Upper lobe of right lung (tissue), 1 donor: ENCODE measurements at places on chromosomes 1 and 21. TPM values are rescaled to one million over a fixed set of nuclear protein-coding genes. Genes with fewer than 3 reads are reported as not detected.

- no peak for DNase-seq
Observed at GRCh38 chr1:29279406-29279805, 43.1 kb downstream of the PTPRU start.

- DNase-seq = no peak
Observed at GRCh38 chr1:14404862-14405301, 193.6 kb upstream of the KAZN start.

The CHODL gene
- total RNA-seq = 0.26 TPM

The CR1L gene
- not detected for total RNA-seq

GRCh38 chr1:41917835-41918449, 780 bp downstream of the HIVEP3 start:
- DNase-seq = peak; percentile 76

The LCK gene
- 8.3 TPM for total RNA-seq

DNA sequence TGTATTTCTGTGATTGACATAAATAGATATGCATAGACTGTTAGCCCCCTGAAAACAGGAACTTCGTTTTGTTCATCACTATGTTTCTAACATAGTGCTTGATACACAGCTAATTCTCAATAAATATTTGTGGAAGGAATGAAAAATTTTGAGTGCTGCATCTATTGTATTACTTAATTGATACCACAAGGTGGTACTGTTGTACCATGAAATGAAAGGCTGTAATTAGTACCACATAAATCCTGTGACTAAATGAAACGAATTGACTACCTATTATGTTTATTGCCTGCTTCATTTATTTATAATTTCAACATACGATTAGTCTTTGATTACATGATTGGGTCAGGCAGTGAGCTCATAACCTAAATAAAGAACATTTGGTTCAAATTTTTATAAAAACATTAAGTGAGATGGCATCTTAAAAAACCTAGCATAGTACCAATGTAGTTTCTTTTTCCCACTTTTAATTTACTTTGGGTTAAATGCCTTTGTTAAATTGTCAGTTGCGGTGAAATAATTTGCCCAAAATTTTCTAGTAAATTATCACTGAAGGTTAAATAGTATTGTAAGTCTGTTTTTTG, 15.0 kb upstream of the TGFB2 start:
- no peak for DNase-seq

GRCh38 chr21:34941162-34941561, 107.9 kb downstream of the RUNX1 start:
- DNase-seq = no peak

The OR2L3 gene
- not detected for total RNA-seq

DNA sequence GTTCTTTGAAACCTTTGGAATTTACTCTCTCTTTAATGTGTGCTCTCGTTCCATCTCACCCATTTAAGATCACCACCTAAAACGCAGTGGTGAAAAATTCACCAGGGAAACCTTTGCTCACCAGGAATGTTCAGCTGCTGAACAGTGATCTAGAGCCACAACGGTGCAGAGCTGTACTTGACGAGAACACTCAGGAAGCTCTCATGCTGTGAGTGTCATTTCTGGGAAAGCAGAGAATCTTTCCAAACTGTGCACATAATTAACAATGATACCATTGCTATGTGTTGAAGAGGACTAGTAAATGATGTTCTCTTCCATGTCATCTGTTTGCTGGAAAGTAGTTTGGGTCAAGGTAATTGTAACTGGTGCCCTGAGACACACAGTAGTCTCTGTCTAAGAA, 117.1 kb downstream of the ZZZ3 start:
- no peak for DNase-seq

- no peak for DNase-seq
Observed at GRCh38 chr1:209873067-209873799, 45.5 kb downstream of the UTP25 start.

The P3H1 gene
- total RNA-seq = 22.3 TPM

DNA sequence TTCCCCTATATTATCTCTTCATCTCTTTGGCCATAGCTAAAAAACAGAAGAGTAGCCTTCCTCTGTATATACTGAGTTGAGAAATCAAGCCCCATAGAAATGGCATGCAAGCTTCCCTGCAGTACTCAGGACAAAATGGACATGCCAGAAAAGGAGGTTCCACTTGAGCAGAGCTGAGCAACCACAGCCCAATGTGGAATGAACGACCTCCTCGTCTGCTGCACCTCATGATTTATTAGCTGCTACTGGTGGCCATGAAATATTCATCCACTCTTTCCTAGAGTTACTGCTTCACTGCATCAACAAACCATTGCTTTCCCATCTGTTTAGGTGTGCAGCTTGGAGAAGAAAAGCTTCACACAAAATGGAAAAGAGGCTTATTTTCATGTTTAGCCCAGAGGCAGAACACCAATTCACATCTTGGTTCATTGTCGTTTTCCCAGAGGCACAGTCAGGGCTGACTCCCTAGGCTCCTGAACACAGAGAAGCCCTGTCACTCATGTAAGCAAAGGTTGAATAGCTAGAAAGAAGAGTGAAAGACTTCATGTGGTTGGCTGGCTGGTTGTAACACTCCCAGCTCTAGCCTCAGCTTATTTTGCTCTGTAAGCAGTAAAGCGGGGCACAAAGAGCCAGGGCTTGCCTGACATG, 148.0 kb downstream of the TSEN15 start:
- DNase-seq = no peak

DNA sequence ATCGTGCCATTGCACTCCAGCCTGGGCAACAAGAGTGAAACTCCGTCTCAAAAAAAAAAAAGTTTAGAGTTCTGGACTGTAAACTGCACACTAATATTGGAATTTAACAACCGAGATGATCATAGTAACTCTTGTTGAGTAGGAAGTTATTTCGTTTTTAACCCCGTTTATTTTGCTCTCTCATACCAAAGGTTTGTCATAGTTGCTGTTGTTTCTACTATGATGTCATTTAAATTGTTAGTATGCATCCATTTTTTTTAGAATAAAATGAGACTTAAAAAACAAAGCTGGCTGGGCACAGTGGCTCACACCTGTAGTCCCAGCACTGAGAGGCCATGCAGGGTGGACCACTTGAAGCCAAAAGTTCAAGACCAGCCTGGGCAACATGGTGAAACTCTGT, 49.3 kb downstream of the DOP1B start:
- no peak for DNase-seq

The KIAA1614 gene
- 5.5 TPM for total RNA-seq

- peak; percentile 65 for DNase-seq
Observed at GRCh38 chr1:32892368-32893197, 6.3 kb downstream of the HPCA start.

The PTPRC gene
- 127 TPM for total RNA-seq

The RALGPS2 gene
- 5.3 TPM for total RNA-seq

- no peak for DNase-seq
Observed at GRCh38 chr1:15882665-15883064, 35.2 kb downstream of the SPEN start.

DNA sequence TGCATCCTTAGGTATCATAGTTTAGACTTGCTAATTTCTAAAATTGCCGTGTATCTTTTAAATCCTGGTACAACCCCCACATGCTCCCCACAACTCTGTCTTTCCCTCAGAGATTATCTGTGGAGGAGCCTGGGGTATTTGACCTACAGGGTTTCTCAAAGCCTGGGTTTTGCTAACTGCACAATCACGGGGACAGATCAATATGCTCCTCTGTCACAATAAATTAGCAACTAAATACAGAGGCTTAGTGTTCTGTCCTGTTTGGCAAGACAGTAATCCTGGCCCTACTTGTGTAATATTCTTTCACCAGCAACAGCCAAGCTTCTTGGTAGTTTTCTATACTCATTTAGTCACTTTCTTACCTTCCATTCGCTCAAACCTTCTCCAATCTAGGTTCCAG, 8.5 kb downstream of the ECHDC2 start:
- DNase-seq = no peak

GRCh38 chr1:25484096-25484495, 53.4 kb downstream of the MACO1 start:
- DNase-seq = peak; percentile 67

The IER5 gene
- 32.0 TPM for total RNA-seq

- no peak for DNase-seq
Observed at GRCh38 chr1:21278860-21279845, 11.1 kb downstream of the ECE1 start.

DNA sequence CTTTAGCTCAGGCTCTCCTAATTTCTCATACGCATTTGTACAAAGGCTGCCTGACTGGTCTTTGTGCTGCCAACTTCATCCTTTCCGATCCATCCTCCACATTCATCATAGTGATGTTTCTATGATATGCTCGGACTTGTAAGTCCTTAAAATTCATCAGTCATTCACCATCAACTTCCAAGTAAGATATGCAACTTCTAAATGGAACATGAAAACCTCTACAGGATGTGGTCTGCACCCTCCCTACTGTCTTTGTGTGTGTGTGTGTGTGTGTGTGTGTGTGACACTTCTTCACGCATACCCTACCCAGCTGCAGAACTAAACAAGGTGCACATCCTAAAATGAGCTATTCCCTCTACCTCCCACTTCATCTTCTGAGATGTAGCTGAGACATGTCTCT, 397.9 kb upstream of the NR5A2 start:
- no peak for DNase-seq

The KCND3 gene
- 6.3 TPM for total RNA-seq

The CATSPERE gene
- total RNA-seq = 1.1 TPM

GRCh38 chr1:228162286-228163006, 3.2 kb upstream of the IBA57 start:
- peak; percentile 73 for DNase-seq

The NUP210L gene
- total RNA-seq = 2.1 TPM

The TRIM67 gene
- not detected for total RNA-seq

- no peak for DNase-seq
Observed at GRCh38 chr21:33089395-33090119, 19.6 kb downstream of the OLIG1 start.

- peak; percentile 81 for DNase-seq
Observed at GRCh38 chr1:201466492-201466891, 2.5 kb downstream of the PHLDA3 start.

The FAAH gene
- 30.9 TPM for total RNA-seq

GRCh38 chr21:41222247-41223068, 54.5 kb downstream of the BACE2 start:
- no peak for DNase-seq

The SPRR2G gene
- not detected for total RNA-seq

- no peak for DNase-seq
Observed at GRCh38 chr1:150002217-150002616, 8.3 kb downstream of the OTUD7B start.

DNA sequence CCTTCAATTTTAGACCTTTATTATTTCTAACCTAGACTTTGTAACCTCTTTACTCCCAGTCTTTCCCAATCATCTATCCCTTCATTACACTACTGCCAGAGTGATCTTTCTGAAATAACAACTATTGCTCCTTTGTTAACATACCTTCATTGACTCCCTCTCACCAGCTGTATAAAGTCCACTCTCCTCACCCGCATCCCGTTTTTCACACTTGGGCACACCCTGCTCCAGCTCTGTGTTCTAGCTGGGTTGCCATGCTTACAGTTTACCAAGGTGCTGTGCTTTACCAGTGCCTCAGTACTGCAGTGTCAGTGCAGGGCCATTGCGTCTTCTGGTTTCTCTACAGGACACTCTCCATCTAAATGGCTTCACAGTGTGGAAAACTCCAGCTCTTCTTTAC, 148.2 kb downstream of the NFIA start:
- no peak for DNase-seq

The B4GALT2 gene
- 23.8 TPM for total RNA-seq

DNA sequence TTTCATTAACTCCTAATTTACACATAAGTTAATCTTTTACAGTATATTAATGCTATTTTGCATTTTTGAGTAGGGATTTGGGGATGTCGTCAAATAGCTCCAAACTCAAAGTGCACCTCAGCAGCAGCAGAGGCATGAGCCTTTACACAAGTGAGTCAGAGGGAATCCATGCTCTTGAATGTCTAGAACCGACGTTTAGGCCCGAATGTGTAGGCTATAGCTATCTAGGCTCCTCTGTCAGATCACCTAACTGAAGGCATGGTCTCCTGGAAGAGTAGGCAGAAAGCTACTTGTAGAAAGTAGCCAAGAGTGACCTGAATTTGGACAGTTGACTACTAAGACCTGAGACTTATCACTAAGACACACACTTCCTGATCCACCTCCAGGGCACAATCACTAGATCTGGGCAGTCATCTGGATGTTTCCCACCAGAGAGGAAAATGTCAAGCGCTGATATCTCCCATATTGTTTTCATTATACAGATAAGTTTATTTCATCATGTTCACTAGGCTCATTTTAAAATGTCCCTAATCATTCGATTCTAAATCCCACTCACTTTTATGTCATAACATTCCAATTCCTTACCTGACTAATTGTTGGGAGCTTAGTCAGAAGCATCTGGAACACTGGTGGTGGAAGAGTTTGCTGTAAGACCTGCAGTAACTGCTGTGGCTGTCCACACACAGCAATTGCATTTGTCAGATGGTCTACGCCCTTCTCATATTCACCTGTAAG, 15.3 kb downstream of the TOMM20 start:
- DNase-seq = no peak

- DNase-seq = peak; percentile 77
Observed at GRCh38 chr1:40344597-40344996, 27.5 kb upstream of the COL9A2 start.

- DNase-seq = no peak
Observed at GRCh38 chr1:219434285-219434922, 178.5 kb downstream of the ZC3H11B start.

DNA sequence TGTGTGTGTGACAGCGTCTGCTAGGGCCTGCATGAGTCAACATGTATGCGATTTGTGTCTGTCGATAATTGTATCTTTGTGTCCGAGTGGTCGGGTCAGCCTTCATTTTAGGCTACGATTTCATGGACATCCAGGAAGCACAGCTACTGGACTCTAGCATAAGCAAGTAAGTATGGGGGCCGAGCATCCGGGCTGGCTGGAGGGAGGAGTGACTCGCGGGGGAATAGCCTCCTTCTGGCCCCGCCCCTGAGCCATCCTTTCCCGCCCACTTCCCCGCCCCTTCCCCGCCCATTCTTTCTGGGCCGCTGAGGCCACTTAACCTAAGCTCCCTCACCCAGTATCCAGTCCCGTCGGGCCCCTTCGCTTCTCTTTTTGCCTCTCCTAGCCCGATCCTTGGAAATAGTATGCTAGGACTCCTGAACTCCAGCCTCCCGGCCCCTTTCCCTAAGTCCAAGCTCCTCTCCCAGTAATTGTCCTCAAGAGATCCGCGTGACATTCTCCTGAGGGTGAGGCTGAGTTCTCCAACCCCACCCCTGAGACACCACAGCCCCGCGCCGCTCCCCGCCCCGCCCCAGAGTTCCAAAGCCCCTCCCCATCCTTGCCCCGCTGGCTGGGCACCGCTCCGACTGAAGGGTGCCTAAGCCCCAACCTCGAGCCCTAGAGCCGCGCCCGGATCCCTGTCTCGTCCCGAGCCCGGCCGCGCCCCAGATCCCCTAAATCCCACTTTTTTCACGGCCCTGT, 1.2 kb downstream of the MAP3K6 start:
- DNase-seq = peak; percentile 94

- DNase-seq = no peak
Observed at GRCh38 chr1:94999456-95000131, 72.7 kb upstream of the CNN3 start.

GRCh38 chr1:31911994-31912780, 26.0 kb downstream of the PTP4A2 start:
- no peak for DNase-seq

The CLCNKB gene
- 0.35 TPM for total RNA-seq
